ENCODE measurements at places on chromosomes 13 and 19.

GRCh38 chr13:46179491-46179908 lies 2.5 kb downstream of the LCP1 start:
- DNase-seq = peak; percentile 83

DNA sequence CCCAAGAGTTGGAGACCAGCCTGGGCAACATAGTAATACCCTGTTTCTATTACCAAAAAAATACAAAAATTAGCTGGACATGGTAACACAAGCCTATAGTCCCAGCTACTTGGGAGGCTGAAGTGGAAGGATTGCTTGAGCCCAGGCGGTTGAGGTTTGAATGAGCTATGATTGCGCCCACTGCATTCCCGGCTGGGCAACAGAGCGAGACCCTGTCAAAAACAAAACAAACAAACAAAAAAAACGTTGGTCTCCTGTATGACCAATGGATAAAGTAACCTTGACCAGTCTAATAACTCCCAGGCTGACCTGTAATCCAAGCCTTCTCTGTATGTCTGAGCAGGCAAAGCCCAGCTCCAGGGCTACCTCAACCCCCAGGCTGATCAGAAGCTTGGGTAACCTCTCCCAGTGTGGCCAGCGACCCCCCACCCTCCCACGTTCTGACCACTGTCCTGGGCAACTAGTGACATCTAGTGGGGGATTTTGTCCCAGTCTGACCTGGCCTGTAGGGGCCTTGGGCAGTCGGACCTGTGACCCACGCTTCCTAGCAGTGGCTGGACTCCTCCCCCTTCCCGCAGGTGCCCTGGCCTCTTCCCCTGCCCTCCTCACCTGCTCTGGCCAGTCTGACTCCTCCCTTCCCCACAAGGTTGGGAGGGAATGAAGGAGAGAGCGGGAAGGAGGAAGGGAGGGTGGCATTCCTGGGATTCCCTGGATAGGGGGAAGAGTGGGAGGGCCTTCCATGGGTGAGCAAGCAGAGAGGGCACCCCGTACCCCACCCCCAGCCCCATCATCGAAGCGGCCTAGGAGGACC lies 1.0 kb upstream of the BCAM start:
- no peak for DNase-seq

- no peak for DNase-seq
Observed at GRCh38 chr13:65936249-65936648, 1293.9 kb downstream of the PCDH9 start.

GRCh38 chr13:75639454-75639853 lies 3.3 kb downstream of the LMO7 start:
- no peak for DNase-seq

DNA sequence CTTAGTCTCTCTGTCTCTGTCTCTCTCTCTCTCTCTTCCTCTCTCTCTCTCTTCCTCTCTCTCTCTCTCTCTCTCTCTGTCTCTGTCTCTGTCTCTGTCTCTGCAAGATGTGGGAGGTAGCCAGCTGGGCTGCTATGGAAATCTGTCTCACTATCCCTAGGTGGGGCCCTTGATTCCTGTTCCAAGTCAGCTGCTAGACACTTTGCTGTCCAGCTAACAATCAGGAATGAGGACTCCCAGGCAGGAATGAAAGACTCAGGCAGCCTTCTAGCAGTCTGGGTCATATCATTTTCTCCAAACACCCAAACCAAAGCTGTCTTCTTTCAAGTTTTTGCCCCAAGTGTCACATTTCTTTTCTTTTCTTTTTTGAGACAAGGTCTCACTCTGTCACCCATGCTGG lies 23.2 kb downstream of the CATSPERD start:
- DNase-seq = no peak

DNA sequence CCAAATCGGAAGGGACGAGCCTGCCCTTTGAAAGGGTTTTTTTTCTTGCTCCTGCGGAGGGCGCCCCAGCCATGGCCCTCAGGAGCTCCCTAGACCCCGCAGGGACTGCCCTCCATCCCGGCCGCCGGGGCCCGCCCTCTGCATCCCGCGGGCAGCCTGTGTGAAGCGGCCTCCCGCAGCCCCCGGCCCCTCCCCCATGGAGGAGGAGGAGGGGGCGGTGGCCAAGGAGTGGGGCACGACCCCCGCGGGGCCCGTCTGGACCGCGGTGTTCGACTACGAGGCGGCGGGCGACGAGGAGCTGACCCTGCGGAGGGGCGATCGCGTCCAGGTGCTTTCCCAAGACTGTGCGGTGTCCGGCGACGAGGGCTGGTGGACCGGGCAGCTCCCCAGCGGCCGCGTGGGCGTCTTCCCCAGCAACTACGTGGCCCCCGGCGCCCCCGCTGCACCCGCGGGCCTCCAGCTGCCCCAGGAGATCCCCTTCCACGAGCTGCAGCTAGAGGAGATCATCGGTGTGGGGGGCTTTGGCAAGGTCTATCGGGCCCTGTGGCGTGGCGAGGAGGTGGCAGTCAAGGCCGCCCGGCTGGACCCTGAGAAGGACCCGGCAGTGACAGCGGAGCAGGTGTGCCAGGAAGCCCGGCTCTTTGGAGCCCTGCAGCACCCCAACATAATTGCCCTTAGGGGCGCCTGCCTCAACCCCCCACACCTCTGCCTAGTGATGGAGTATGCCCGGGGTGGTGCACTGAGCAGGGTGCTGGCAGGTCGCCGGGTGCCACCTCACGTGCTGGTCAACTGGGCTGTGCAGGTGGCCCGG lies 815 bp downstream of the MAP3K10 start:
- DNase-seq = peak; percentile 21

GRCh38 chr19:54029930-54030490 lies 33.7 kb downstream of the VSTM1 start:
- peak; percentile 71 for DNase-seq

DNA sequence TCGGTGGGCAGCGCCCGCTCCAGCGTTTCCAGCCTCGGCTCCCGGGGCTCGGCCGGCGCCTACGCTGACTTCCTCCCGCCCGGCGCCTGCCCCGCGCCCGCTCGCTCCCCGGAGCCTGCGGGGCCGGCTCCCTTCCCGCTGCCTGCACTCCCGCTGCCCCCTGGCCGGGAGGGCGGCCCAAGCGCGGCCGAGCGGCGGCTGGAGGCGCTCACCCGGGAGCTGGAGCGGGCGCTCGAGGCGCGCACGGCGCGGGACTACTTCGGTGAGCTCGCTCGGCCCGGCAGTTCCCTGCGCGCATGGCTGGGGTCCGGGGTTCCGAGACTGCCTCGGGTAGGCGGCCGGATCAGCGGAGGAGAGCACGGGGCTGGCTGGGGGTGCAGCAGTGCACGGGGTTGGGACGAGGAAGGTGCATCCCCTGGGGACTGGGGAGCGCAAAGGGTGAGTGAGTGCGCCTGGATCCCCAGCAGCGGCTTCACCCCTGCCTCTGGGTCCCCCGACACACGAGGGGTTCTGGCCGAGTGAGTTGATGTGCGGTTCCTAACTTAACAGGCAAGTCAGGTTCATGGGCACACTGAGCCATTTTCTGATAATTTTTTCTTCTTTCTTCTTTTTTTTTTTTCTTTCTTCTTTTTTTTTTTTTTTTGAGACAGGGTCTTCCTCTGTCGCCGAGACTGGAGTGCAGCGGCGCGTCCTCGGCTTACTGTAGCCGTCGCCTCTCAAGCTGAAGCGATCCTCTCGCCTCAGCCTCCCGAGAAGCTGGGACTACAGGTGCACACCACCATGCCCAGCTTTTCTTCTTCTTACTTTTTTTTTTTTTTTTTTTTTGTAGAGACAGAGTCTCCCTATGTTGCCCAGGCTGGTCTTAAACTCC lies 1.1 kb downstream of the WTIP start:
- no peak for DNase-seq

GRCh38 chr19:31066385-31066784 lies 282.9 kb downstream of the TSHZ3 start:
- no peak for DNase-seq

DNA sequence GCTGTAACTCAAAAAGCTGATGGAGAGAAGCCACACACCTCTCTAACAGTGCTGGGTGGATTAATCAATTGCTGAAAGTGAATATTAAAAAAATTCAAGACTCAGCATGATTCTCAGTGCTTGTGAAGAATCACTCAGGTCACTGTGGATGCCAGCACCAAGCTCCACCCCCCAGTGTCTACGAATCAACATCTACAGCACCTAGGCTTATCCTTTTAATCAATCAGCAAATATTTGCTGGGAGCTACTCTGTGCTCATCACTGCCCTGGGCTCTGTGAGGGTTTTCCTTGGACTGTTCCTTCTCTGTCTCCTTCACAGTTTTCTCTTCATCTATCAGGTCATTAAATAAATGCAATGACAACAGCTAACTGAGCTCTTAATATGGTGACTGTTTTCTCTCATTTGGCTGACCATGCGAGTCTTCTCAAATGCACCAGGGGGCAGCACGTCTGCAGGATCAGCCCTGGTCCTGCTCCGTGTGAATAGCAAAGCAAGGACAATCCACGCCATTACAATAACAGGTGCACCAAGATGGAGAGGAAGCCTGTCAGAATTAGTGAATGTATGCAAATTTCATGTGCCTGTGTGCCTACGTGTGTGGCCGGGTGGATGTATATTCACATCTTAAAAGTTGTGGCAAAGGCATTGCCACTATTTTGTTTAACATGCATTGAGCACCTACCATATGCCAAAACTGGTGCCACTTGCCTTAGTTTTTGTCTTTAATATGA lies 14.6 kb upstream of the C13orf42 start:
- DNase-seq = peak; percentile 68

DNA sequence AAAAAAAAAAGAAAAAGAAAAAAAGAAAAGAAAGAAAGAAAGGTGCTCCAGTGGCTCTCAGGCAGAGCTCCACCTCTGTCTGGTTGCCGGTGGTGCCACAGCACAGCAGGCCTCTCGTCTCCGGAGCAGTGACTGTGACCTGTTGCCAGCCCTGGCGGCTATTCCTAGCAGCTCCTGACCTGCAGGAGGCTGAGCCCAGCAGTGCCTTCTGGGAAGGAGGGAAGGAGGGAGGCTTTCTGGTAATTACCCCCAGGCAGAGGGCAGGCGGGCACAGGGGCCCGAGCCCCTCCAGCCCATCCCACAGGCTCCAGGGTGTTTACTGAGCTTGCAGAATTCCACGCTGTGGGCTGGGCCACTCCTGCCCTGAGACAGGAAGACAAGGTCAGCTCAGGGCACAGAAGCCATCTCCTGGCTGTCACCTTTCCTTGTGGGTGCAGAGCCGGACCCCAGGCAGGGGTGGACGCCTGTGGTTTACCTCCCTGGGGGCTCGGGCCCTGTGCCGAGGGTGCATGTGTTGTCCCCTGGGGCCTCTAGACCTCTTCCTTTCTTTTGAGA lies 77.9 kb downstream of the GNG7 start:
- DNase-seq = no peak

- no peak for DNase-seq
Observed at GRCh38 chr13:33537676-33538075, 252.1 kb upstream of the STARD13 start.

GRCh38 chr19:58381460-58382212 lies 806 bp upstream of the ZNF837 start:
- DNase-seq = no peak

DNA sequence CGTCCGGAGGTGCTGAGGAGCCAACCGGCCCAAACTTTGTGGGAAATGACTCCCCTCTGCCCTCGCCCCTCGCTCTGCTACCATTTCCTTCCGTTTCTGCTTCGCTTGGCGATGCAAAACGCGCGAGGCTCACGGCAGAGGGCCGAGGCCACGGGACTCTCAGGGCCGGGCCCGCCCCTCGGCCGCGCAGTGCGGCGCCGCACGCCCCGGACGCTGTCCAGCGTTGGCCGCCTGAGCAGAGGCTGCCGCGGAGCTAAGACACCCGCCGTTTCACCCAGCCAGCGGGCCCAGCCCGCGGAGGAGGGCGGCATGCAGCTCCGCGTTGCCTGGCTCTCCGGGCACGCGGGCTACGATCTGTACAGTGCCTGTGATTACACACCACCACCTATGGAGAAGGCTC lies 2.1 kb upstream of the ZNF578 start:
- no peak for DNase-seq

DNA sequence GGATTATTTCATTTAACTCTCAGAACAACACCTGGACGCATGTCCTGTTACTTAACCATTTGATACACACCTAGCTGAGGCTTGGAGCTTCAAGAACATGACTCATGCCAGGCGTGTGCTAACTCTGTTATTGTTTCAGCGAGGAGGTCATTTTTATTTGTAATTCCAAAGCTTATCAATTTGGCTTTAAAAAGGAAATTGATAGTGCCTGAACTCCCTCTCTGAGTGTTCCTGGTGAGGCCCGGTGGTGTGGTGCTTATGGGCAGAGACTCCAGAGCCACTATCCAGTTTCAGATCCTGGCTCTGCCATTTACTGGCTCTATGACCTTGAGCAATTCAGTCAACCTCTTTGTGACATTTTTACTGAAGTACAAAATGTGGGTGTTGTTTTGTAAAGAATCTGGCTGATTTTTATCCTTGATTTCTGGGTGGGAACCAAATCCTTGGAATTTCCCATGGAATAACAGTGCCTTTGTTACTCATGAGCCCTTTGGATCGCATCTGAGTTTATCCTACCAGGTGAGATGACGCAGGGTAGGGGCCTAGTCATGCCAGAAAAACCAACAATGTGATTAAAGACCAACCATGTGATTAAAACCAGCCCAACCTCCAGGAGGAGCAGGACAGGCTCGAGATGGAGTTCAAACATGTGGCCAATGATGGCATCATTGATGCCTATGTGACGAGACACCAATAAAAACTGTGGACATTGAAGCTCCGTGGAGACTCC lies 198.8 kb downstream of the MYO16 start:
- no peak for DNase-seq

GRCh38 chr13:29227576-29227975 lies 367.9 kb downstream of the SLC7A1 start:
- no peak for DNase-seq

GRCh38 chr19:5039642-5040543 lies 71.0 kb downstream of the KDM4B start:
- no peak for DNase-seq

GRCh38 chr13:31196992-31197391 lies 2.8 kb upstream of the B3GLCT start:
- no peak for DNase-seq

GRCh38 chr13:97975848-97976609 lies 22.6 kb downstream of the IPO5 start:
- DNase-seq = peak; percentile 90

- DNase-seq = no peak
Observed at GRCh38 chr13:44542361-44542760, 33.8 kb downstream of the TSC22D1 start.

DNA sequence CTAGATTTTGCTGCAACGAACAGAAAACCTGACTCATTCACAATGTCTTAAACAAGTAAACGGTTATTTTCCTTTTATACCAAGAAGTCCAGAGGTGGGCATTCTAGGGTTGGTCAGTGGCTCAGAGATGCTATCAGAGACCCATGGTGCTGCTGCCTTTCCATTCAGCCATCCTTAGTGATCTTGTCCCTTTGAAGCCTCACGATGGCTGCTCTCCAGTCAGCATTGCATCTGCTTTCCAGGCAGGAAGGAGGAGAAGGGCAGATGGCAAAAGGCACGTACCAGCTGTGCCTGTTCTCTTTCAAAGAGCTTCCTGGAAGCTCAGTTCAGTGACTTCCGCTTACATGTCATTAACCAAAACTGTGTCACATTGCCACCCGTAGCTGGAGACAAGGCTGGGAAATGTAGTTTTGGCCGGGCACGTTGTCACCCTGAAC lies 30.1 kb downstream of the WDFY2 start:
- DNase-seq = peak; percentile 60

GRCh38 chr19:13366529-13367143 lies 139.6 kb downstream of the CACNA1A start:
- DNase-seq = no peak

Data from activated CD4-positive, alpha-beta T cell treated with anti-CD3 and anti-CD28 coated beads for 48 hours (primary cell).